Upper lobe of right lung (tissue), 1 donor: ENCODE measurements at places on chromosomes 16 and 17. TPM values are rescaled to one million over a fixed set of nuclear protein-coding genes. Genes with fewer than 3 reads are reported as not detected.

The GP1BA gene
- 0.55 TPM for total RNA-seq

The CRHR1 gene
- total RNA-seq: not detected

The CES1 gene
- total RNA-seq: 293 TPM

The RANGRF gene
- total RNA-seq: 31.0 TPM

The GNGT2 gene
- 8.5 TPM for total RNA-seq

The TCAP gene
- total RNA-seq: 5.3 TPM

The CHST6 gene
- total RNA-seq: 0.09 TPM

The SPSB3 gene
- 43.0 TPM for total RNA-seq

The SRL gene
- total RNA-seq: 0.64 TPM

The TP53TG3B gene
- not detected for total RNA-seq

The MT1G gene
- 23.7 TPM for total RNA-seq

The KRTAP1-5 gene
- not detected for total RNA-seq

The SMIM5 gene
- 0.84 TPM for total RNA-seq

The EVPLL gene
- total RNA-seq: 1.8 TPM

The C17orf107 gene
- total RNA-seq: 2.7 TPM

The SALL1 gene
- total RNA-seq: not detected

The CXCL16 gene
- total RNA-seq: 169 TPM

The CCL1 gene
- not detected for total RNA-seq

The PNMT gene
- 4.3 TPM for total RNA-seq

The GUCY2D gene
- total RNA-seq: 2.6 TPM

The DOC2B gene
- 13.7 TPM for total RNA-seq

The CDRT15 gene
- not detected for total RNA-seq

The GDPD3 gene
- total RNA-seq: 11.5 TPM

The WBP2 gene
- 156 TPM for total RNA-seq

The C16orf92 gene
- total RNA-seq: not detected

The KRTAP17-1 gene
- total RNA-seq: not detected

The CNTD1 gene
- 0.14 TPM for total RNA-seq

The RECQL5 gene
- total RNA-seq: 43.1 TPM

The KRT25 gene
- total RNA-seq: not detected

The TP53TG3D gene
- 1.3 TPM for total RNA-seq

The NOG gene
- 2.3 TPM for total RNA-seq

The KRTAP2-3 gene
- not detected for total RNA-seq

The ABCA9 gene
- total RNA-seq: 11.1 TPM

The ATAD5 gene
- total RNA-seq: 1.1 TPM

The SGCA gene
- total RNA-seq: 27.8 TPM

The GJD3 gene
- total RNA-seq: 2.8 TPM

The ANKFN1 gene
- 0.75 TPM for total RNA-seq

The FZD2 gene
- 8.7 TPM for total RNA-seq

The PRKCB gene
- 25.2 TPM for total RNA-seq
